ENCODE measurements at places on chromosomes 4 and X.

GRCh38 chr4:57110640-57111511 is 691 bp upstream of the IGFBP7 start:
- DNase-seq = peak; percentile 80

GRCh38 chrX:45986971-45987370 is 558.2 kb downstream of the ZNF674 start:
- DNase-seq = no peak

- DNase-seq = no peak
These were observed 11.6 kb upstream of the H2AZ1 start for GRCh38 chr4:99961711-99962110.

DNA sequence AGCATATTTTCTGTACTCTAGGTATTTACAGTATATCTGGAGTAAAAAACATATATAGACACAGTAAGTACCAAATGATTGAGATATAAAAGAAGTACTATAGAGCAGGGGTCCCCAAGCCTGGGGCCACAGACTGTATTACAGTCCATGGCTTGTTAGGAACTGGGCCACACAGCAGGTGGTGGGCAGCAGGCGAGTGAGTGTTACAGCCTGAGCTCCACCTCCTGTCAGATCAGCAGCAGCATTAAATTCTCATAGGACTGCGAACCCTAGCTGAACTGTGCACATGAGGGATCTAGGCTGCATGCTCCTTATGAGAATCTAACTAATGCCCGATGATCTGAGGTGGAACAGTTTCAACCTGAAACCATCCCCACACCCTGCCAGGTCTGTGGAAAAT is 300.7 kb downstream of the NR3C2 start:
- no peak for DNase-seq

DNA sequence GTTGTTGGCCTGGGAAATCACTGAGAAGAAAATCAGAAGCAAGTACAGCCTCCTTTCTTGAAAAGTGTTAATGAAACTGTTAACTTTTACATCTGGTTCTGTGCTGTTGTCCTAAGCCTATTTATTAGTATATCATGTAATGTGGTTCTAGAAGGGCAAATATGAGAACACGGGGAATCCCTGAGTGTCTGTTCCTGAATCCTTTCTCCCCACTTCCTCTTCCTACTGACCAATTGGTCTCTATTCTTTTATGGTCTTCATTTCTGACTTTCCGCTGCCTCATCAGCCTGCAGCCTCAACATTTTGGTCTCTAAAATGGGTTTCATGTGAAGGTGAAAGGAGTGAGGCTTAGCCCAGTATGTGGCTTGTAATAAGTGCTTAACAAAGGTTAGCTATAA is 159.9 kb upstream of the MAMLD1 start:
- no peak for DNase-seq

- DNase-seq = no peak
These were observed 32.9 kb downstream of the USP9X start for GRCh38 chrX:41118156-41118555.

DNA sequence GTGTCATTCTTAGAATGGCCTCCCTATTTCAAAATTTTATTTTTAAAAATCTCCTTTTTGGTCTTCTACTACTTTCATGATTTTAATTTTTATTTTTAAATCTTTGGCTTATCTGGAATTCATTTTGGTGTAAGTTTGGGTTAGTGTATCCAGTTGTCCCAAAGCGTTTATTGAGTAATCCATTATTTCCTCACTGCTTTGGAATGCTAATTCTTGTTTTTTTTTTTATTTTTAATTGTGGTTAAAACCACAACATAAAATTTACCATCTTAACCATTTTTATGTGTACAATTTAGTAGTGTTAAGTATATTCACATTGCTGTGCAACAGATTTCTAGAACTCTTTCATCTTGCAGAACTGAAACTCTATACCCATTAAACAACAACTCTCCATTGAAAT is 8.7 kb downstream of the CITED1 start:
- DNase-seq = no peak

DNA sequence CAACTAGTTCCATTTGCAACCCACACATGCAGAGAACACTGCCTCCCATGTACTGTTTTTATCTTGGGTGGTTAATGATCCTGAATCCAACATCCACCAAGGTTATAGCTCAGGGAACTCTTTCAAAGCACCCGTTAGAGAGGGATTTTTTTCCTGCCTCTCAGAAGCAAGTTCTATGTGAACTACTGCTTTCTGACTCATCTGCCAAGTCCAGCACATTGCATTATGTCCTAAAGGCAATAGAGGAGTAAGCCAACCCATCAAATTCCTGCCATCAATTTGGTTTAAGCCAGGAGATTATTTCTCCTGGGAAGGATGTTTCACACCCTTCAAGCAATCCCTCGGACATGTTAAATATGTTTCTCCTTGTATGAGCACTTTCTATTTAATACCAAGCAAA is 334.5 kb downstream of the GASK1B start:
- DNase-seq = no peak

GRCh38 chr4:40243386-40243948 is 46.6 kb downstream of the RHOH start:
- no peak for DNase-seq

DNA sequence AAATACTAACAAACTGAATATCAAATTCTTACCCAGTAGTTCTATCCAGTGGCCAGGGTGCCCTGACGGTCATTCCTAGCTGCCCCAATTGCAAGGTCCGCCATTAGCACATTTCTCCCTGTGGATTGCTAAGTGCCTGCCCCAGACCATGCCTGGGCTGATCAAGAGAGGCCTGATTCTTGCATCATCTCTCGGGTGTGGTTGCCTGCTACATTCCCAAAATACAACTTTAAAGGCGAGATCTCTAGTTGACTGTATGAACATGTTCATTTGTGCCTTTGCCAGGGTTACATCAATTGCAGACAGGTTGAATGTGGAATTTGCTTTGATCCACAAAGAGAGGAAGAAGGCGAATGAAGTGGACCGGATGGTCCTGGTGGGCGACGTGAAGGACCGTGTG is 28.0 kb downstream of the PRPS2 start:
- no peak for DNase-seq

DNA sequence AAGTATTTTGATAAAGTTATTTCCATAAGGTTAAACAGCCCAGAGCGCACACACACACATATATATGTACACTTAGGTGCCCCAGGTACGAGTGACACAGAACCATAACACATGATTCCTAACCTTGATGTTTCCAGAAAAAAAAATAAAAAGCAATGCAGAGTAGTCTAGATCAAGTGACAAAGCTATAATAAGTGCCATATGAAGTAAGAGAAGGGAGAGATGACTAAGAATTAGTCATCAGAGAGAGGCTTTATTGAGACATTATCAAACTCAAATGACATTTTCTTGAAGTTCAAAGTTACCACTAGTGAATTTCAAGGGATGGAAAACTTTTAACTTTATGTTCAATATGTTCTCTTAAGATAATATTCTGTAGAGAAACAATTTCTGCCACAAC is 215.0 kb downstream of the HTR2C start:
- DNase-seq = no peak

GRCh38 chr4:107439401-107439800 is 280.6 kb downstream of the PAPSS1 start:
- DNase-seq = no peak

DNA sequence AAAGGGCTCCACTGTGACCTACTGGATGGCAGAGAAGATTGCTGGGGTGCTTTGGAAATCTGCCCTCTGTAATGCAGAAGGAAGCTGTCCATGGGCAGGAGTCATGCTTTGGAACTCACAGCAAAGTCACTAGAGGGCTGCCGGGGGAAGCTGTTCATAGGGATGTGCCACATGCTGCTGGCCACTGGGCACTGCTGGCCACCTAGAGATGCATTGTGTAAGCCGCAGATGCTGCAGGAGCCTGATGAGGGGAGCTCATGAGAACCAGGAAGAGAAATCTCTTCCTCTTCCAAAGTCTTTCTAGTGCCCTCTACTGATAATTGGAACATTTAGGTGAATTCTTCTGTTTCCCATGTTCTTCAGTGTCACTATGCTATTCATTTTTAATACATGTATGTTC is 31.2 kb upstream of the UXT start:
- no peak for DNase-seq

GRCh38 chr4:188282471-188283232 is 143.4 kb downstream of the TRIML1 start:
- DNase-seq = no peak
